Effector CD8-positive, alpha-beta T cell (primary cell): ENCODE measurements at places on chromosomes 1 and 21.

DNA sequence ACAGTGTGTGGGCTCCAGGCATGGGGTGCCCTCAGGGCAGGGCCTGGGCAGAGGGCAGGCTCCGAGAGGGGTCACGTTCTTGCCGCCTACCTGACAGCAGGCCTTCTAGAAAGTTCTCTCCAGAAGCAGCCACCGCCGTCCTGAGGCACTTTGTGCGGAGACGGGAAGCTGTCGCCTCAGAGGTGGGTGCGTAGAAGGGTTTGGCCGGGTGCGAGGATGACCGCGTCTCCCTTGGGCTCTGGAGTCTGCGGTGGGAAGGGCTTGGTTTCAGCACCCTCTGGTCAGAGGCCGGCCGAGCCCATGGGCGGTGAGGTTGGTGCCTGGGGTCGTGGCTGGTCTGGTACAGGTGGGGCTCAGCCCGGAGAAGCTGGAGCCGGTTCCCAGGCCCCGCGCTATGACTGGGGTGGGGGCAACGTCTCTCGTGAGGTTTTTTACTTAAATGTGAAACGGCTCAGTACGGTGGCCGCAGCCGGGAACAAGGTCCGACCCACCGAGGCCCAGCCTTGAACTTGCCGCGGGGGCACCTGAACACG lies 10.1 kb upstream of the TTLL10 start:
- DNase-seq: no peak

- no peak for DNase-seq
These were observed 105.7 kb upstream of the KCNJ15 start for GRCh38 chr21:38151021-38151645.

DNA sequence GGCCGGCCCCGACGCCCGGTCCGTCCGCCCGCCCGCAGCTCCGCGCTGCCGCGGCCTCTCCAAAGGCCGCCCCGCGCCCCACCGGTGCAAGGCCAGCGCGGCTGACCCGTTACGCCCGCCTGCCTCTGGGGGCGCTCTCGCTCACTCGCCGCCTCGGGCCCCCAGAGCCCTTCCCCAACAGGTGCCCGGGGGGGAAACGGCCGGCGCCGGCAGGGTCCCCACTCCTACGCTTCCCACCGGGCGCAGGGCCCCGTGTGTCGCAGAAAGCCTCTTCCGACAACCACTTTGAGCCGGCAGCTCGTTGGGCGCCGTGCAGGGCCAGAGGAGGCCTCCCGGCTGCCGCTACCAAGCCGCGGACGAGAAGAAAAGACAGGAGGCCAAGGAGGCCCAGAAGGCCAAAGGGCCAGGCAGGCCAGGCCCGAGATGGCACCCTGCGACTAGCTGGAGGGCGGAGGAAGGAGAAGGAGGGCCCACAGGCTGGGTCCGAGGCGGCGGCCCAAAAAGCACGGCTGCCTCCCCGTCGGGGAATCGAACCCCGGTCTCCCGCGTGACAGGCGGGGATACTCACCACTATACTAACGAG lies 64.9 kb upstream of the FCGR2A start:
- no peak for DNase-seq

DNA sequence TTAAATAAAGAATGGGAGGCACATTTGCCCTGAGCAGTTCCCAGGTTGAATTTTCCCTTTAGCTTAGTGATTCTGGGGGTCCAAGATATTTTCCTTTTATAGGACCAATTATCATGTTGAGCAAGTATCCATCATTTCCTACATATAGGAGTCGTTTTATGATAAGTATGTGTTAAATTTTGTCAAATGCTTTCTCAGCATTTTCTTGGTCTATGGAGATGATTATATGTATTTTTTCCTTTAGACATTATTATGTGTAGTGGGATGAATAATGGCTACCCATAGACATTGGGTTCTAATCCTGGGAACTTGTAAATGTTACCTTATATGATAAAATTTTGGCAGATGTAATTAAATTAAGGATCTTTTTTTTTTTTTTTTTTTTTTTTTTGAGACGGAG lies 128.7 kb downstream of the LMO4 start:
- no peak for DNase-seq

GRCh38 chr1:59557549-59557885 lies 257.2 kb upstream of the HOOK1 start:
- DNase-seq: no peak

DNA sequence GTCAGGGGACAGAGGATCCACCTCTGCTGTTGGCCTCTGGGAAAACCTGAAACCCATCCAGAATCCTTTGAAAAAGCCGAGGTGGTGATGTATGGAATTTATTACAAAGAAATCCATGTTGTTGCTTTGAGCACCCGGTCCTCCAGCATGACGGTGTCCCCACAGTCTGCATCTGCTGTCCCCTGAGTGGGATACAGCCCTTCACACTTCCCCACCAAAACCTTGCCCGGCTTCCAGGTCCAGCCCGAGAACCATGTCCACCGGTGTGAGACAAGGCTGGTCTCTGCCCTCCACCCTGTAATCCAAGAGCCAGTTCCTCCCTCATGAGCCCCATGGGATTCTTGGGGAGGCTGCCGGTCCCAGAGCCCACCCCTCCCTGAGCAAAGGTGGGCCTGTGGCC lies 70.5 kb downstream of the STUM start:
- DNase-seq: no peak

GRCh38 chr1:218787826-218788225 lies 385.9 kb upstream of the LYPLAL1 start:
- no peak for DNase-seq
